ENCODE measurements at places on chromosomes 12 and 14.

- no peak for DNase-seq
Measured at GRCh38 chr14:104856157-104856868, 8.8 kb upstream of the CEP170B start.

- peak; percentile 91 for DNase-seq
Measured at GRCh38 chr12:58915634-58916033, 4.7 kb downstream of the LRIG3 start.

GRCh38 chr12:117121441-117121840, 22.2 kb upstream of the TESC start:
- no peak for DNase-seq

DNA sequence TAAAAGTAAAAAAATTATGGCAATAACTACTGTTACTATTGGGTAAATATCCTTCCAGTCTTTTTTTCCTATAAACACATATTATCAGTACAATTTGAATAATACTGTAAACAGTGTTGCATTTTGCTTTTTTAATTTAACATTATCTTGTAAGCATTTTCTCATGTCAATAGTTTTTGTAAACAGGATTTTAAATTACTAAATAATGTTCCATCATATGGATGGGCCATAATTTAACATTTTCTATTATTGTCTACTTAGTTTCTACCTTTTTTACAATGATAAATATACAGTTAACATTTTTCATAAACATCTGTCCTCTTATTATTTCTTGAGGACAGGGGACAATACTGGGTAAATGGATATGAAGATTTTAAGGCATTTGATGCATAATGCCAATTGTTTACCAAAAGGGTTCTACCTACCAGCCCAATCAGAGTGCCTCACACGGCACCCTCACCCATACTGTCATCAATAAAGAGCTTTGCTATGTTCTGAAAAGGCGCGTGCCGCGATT, 759 bp upstream of the ACVR1B start:
- DNase-seq, result no peak

- no peak for DNase-seq
Measured at GRCh38 chr14:95024380-95024779, 132.9 kb downstream of the DICER1 start.

GRCh38 chr12:15546102-15546701, 223.9 kb downstream of the PTPRO start:
- DNase-seq, result no peak

GRCh38 chr12:116267948-116268347, 9.5 kb downstream of the MED13L start:
- DNase-seq, result no peak

DNA sequence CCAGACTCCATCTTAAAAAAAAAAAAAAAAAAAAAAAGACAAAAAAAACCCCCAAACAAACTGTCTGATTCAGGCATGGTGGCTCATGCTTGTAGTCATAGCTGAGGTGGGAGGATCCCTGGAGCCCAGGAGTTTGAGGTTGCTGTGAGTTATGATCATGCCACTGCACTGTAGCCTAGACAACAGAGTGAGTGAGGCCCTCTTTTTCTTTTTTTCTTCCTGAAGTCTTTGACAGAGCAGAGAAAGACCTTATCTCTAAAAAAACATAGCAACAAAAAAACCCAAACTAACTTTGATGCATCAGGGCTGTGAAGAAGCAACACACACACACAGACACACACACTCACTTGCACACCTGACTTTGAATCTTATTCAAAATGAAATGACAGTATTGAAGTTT, 7.7 kb upstream of the AMN1 start:
- DNase-seq, result no peak

GRCh38 chr14:96143906-96144305, 60.7 kb upstream of the BDKRB2 start:
- DNase-seq, result no peak

- DNase-seq, result no peak
Measured at GRCh38 chr14:41986700-41987099, 380.0 kb downstream of the LRFN5 start.

GRCh38 chr12:70449074-70449752, 83.1 kb downstream of the KCNMB4 start:
- DNase-seq, result peak; percentile 84

DNA sequence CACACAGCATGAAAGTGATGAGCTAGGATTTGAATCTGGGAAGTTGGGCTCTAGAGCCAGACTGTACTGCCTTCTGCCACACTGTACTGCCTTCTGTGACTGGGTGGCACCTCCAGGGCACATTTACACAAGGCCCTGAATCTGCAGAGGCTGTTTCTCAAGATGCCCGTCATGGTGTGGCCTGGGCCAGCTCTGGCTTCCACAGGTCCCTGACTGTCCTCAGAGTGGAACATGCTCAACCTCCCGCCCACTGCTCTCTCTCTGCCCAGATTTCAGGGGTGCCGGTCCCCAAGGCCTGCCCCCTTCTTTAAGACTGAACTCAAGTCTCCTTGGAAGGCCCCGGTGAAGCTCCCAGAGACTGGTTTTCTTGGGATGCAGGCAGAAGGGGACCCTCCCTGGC, 50.2 kb downstream of the C14orf132 start:
- no peak for DNase-seq

DNA sequence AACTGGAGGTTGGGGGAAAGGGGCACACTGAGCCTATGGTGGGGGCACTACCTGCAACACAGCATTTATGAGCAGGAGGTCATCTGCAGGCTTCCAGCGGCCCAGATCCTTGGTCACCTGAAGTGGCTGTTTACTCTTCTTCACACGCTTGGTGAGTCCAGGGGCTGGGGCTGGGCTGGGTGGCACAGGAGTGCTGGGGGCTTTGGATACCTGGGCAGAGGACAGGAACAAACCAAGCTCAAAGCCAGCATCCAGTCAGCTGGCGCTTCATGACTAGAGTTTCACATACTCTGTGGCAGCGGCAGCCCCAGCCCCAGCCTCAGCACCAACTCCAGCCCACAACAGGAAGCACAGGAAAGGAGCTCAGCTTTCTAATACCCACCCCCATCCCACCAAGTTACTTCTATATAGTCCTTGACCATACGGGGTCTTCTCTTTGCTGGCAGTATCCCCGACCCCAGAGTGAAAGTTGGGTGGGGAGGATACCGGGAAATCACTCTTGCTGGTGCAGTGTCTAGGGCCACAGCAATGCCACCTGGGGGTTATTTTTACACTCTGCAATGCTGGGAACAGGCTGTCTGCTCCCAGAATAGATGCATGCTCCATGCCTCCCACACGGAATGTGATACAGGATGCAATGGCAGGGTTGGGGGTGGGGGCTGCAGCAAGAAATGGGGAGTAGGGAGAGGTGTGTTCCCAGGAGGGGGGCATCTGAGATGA, 3.1 kb downstream of the MCRS1 start:
- DNase-seq, result no peak

DNA sequence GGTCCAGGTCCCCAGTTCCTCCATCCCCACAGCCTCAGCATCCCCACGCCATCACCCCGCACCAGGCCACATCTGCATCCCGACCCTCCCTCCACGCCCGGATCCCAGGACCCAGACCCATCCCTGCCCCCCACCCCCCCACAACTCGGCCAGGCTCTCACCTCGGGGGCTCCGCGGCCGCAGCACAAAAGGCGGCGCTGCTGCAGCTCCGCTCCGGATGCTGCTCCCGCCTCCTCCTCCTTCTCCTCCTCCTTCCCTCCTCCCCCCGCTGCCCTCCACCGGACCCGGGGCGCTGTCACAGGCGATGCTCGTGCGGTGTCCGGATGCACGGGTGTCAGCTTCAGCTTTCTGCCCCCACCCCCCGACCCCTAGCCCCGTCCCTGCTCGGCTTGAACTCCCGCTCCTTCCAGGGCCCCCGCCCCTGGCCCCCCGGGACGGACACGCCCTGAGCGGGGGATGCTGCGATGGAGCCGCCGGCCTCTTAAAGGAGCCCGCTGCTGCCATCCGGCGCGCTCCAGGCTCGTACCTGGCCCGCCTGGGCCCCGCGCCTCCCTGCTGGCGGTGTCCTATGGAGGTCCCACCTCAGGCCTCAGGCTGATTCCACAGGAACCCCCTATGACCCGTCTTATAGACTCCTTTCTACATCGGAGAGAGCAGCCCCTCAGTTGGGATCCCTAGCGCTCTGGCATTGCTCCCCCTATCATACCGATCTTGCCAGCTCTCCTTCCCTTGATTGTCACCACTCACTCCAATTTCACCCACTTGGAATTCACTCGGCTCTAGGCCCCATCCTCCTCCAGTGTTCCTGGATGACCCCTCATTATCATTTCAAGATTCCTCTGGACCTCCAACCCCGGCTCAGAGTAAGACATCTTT, at the start of gene MAP3K12:
Gene MAP3K12, minus strand, starts transcription at position 193 of the 876 bp plus-strand sequence. CDS start 12,067 bp downstream, outside the sequence.
- peak; percentile 72 for DNase-seq

GRCh38 chr12:74539765-74540526, 2.3 kb downstream of the ATXN7L3B start:
- peak; percentile 36 for DNase-seq

DNA sequence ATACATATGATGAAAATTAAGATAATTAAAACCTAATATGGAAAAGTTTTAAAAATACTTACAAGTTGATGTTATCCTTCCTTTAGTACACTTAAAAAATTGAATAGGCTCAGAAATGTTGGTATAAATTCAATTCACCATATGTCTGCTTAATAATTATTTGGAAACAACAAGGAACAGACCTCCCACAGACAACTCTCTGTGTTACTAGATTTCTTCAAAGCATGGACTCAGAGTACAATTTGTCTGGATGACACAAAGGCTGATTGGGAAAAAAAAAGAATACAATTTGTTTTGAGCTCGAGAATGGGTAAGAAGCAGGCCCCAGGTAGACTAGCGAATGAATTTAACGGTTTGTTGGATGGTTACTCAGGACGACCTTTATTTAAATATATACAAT, 48.9 kb upstream of the BTG1 start:
- no peak for DNase-seq

GRCh38 chr14:97943619-97944018, 1146.4 kb downstream of the VRK1 start:
- DNase-seq, result no peak

DNA sequence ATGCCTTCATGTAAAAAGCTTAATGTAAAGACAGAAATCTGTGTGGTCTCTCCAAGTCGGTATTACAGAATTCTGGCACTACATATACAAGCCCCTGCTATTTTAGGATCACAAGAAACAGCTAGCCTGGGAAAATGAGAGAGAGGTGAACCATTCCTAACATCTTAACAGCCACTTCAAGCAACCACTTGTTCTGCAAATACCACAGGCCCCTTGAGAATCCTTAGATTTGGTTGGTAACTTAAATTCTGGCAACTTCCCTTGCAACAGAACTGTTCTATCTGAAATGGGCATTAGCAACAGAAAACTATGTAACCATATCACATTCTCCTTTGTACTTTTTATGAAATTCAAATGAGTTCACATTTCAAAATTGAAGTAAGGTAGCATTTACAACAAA, 68.5 kb downstream of the SPPL3 start:
- no peak for DNase-seq

- no peak for DNase-seq
Measured at GRCh38 chr14:33477797-33478196, 473.1 kb downstream of the EGLN3 start.

- DNase-seq, result peak; percentile 9
Measured at GRCh38 chr12:111942557-111942956, 70.4 kb downstream of the TMEM116 start.

- no peak for DNase-seq
Measured at GRCh38 chr12:49807991-49808580, 20.1 kb downstream of the NCKAP5L start.
